ENCODE measurements at places on chromosomes 1 and 21.

- peak; percentile 29 for DNase-seq
These were observed 19.3 kb upstream of the ACTA1 start for GRCh38 chr1:229452956-229453801.

GRCh38 chr1:191498318-191498717 is 659.9 kb upstream of the RGS18 start:
- no peak for DNase-seq

- DNase-seq = no peak
These were observed 113.4 kb downstream of the NGF start for GRCh38 chr1:115224636-115225035.

DNA sequence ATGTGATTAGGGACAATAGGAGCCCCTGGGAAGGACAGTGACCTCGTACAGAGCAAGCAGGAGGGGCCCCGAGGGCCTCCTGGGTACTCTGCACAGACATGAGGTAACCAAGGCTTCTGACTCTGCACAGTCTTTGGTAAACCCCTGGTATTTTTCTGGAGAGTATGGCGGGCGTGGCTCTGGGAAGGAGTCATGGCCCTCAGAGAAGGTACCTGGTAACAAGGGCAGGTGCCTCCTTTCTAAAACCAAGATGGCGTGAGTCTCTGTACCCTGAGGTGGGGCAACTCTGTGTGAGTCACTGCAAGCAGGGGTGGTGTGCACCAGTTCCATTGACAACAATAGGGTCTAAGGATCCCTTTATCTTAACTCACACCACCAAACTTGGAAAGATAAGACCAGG is 39.9 kb upstream of the SLC19A1 start:
- no peak for DNase-seq

DNA sequence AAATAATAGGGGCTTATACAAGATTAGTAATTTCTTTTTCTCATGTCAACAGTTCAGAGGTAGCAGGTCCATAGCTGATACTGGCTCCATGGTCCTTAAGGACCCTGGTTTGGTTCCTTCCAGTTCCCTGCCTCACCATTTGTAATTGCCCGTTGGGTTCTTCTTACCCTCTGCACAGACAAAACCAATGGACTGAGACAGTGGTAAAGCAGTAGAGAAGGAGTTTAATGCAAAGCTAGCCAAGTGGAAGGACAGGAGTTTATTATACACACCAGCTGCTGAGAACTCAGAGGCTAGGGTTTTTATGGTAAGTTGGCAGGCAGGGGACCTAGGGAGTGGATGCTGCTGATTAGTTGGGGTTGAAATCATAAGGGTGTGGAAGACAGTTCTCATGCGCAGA is 35.9 kb upstream of the AXDND1 start:
- DNase-seq = no peak

DNA sequence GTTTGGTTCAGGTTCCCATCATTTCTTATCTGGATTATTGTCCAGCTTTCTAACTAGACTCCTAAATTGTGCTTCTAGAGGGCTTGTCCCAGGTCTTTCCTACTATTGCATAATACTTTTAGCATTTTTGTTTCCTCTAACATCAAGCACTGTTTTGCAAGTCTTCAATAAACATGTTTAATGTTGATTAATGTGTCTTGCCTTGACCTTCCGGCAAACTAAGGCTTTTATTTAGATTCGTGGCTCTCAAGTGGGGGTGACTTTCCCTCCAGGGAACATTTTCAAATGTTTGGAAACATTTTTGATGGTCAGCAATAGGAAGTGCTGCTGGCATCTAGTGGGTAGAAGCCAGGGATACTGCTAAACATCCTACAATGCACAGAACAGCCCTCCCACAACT is 90.7 kb downstream of the RPE65 start:
- no peak for DNase-seq

GRCh38 chr1:41382480-41383090 is 21.4 kb downstream of the FOXO6 start:
- DNase-seq = no peak

- no peak for DNase-seq
These were observed 125.8 kb upstream of the C8B start for GRCh38 chr1:57091642-57092041.

- DNase-seq = no peak
These were observed 9.2 kb downstream of the VASH2 start for GRCh38 chr1:212959266-212960220.
